ENCODE measurements at places on chromosomes 2 and 18.

- DNase-seq, result no peak
These were observed 93.9 kb upstream of the CD226 start for GRCh38 chr18:70041459-70042050.

DNA sequence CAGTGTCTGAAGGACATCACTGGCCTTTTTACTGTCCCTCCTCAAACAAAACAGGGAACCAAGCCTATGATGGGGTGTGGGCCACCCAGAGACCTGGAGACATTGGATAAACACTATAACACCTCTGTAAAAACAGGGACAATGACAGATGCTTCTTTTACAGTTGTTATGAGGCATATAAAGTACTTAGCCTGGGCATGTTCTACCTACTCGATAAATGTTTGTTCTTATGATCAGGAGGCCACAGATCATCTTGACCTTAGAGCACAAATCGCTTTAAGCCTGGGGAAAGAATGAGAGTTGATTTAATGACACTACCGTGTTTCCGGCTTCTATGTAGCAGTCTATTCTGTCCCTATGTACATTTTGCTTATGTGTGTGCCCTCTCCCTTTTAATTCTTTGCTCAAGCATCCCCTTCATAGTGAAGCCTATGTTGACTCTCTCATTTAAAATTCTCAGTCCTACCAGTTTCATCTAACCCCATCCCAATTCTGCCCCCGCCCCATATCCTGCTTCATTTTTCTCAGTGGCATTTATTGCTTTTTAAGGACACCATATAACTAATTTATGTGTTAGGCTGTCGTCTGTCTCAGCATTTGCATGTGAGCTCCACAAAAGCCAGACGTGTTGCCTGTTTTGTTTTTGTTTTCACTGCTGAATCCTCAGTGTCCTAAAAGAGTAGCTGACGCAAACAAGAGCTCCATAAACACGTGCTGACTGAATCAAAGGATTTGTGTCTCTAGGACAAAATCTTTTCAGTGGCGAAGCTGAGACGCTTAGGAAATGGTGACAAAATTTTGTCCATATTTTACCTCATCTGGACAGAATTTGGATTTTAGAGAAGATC is 182.3 kb upstream of the ST6GAL2 start:
- no peak for DNase-seq

- no peak for DNase-seq
These were observed 49.7 kb upstream of the AP1S3 start for GRCh38 chr2:223887127-223887526.

DNA sequence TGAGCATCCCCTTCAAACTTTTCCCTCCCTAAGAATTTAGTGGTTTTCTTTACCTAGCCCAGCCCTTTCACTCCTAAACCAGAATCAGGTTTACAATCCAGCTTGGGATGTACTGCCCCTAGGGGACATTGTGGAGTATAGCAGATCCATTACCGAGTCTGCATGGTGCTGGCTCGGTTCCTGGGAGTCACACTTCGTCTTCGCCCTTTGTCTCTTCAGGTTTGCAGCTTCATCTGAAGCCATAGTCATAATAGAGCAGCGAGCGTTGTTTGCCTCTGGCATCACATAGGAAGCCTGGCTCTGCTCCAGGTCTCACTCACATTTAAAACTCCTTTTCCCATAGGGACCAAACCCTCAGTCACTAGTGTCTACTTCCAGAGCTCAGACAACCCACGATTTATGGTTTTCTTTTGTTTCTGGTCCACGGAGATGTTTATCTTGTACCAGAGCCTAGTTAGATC is 16.8 kb upstream of the LYPD6 start:
- no peak for DNase-seq

- no peak for DNase-seq
These were observed 31.6 kb downstream of the B3GNT2 start for GRCh38 chr2:62227386-62228075.

- no peak for DNase-seq
These were observed 38.9 kb upstream of the LDLRAD4 start for GRCh38 chr18:13179566-13180113.

DNA sequence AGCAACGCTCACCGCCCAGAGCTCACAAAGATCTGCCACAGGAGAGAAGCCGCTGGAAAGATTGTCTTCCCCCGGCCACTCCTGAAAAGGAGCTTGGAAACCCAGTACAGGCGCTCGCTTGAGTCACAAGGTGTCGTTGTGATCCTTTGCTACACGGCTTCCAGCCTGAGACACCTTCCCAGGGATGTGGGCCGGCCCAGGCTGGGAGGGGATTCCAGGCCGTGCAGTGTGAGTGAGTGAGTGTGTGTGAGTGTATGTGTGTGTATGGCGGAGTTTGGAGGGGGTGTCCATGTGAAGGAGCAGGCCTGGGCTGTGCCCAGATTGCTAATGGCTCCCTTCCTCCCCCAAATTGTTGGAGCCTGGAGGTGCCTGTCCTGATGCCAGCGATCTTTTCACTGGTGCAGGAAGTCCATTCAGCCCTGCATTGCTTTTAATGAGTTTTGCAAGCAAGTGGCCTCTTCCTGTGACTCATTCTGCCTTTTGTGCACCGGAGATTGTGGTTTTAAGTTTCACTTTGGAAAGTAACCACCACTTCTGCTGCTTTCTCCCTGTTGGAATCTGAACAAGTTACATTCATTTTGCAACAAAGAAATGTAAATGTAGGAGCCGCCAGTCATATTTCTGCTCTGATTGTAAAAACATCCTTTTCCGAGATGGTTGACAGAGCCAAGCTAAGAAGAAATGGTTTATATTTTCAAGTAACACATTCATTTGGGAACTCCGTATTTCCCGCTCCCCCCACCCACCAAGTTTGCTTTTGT is 83.7 kb downstream of the LPIN1 start:
- no peak for DNase-seq

DNA sequence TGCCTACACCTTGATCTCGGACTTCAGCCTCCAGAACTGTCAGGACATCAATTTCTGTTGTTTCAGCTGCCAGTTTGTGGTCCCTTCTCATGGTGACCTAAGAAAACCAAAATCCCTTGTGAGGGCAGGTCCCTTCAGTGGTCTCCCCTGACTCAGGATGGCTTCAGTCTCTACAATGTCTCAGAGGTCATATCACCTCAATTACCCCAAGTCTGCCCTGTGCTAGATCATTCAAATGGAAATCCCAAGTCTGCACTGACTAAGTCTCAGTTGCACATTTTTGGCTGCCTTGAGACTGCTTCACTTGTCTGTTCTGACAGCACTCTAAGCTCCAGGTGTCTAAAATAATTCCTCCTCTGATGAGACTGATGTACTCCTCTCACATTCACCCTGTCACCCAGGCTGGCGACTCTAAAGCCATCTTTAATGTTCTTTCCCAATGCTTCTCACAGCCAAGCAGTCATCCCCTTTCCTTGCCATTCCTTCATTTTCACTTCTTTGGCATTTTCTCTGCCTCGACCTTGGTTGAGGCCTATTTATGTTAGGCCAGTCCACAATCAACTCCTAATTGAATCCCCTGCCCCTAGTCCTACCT is 470.8 kb downstream of the DLGAP1 start:
- no peak for DNase-seq

DNA sequence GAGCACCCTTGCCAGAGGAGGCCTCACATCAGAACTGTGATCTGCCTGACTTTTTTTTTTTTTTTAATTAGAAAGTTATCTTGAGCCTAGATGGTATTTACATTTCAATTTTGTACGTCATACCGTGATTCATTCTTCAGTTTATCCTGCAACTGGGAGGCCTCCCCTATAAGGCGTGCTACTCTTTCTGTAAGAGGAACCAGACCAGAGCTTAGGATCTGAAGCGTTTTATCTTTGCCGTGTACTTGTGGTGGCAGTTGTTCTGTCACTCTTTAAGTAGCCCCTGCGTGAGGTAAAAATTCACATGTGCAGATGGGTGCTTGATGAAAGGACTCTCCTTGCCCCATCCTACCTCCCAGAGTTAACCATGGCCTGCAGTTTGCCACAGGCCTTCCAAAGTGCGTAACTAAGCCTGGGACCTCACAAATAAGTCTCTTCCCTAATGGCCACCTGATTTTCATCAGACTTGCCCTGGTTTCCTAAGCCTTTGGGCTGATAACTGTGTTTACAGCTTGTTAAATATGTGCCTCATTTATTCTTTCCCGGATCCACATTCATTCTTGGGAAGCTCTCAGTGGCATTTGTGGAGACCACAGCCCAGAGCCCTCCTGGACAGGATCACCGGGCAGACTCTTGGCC is 96.0 kb downstream of the MTCL1 start:
- no peak for DNase-seq

- DNase-seq, result peak; percentile 14
These were observed 45.0 kb upstream of the ALPP start for GRCh38 chr2:232333361-232334135.

GRCh38 chr2:19299032-19299431 is 59.4 kb downstream of the OSR1 start:
- no peak for DNase-seq

DNA sequence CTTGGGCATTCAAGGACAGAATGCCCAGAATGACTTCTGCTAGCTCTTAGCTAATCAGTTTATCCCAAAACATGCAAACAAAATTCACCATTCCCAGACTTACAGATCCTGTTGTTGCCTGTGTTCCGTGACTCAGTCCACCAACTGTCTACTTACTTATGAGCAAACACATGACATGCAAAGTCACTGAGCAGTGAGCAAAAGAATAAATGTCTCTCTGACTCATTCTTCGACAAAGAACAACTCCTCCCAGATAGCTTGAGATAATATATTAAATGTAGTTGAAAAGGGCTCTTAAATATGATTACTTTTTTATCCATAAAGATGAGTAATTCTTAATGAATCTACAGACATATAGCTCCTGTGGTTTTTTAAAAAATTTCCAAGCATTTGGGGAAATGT is 9.0 kb upstream of the CREG2 start:
- DNase-seq, result no peak

GRCh38 chr2:30663806-30664205 is 143.4 kb downstream of the CAPN13 start:
- DNase-seq, result no peak

GRCh38 chr2:239965318-239965717 is 59.8 kb downstream of the NDUFA10 start:
- no peak for DNase-seq

- no peak for DNase-seq
These were observed 96.4 kb downstream of the LAMA1 start for GRCh38 chr18:7020995-7021777.

DNA sequence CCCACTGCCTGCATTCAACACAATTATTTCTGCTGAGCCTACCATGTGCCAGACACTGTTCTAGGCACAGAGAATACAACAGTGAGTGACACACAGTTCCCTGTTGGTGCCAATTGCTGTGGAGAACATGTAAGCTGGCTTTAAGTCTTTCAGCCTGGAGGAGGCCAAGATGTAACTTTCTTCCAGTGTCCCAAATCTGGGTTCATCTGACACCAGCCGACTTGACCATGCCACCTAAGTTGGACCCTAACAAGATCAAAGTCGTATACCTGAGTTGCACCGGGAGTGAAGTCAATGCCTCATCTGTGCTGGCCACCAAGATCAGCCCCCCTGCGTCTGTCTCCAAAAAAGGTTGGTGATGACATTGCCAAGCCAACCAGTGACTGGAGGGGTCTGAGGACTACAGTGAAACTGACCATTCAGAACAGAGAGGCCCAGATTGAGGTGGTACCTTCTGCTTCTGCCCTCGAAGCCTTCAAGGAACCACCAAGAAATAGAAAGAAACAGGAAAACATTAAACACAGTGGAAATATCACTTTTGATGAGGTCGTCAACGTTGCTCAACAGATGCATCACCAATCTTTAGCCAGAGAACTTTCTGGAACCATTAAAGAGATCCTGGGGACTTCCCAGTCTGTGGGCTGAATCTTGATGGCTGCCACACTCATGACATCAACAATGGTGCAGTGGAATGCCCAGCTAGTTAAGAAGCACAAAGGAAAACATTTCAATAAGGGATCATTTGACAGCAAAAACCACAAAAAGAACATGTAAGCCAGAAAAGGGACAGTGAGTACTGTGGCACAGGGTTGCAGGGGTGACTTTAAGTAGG is 6.3 kb downstream of the TRABD2A start:
- no peak for DNase-seq

- DNase-seq, result no peak
These were observed 797.8 kb upstream of the GYPC start for GRCh38 chr2:125857971-125858794.

DNA sequence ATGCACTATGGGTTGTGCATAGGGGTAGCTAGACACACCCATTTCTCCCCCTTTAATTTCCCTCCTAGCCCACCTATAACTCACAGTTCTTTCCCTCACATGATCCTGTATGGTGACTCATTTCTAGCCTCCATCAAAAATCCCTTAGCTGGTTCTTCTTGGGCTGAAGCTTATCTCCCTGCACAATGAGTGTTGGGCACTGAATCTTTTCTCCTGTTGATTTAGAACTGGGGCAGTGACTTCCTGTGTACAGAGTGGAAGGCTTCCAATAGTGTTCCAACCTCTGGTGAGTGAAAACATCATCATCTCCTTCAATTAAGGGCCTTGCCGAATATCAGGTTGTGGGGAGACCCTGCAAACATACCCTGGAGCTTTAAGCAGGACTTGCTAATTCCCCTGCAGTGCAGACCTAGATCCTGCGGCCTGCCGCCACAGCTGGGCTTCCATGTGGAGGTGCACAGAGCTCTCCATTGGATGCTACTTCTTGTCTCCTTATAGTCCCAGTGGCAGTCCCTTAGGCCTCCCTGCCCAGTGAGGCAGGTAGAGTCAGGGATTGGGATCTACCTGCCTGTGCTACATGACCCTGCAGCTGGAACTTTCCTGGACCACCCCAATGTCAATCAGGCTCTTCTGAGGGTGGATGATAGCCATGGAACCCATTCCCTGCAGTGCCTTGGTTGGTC is 121.8 kb downstream of the PLB1 start:
- no peak for DNase-seq

DNA sequence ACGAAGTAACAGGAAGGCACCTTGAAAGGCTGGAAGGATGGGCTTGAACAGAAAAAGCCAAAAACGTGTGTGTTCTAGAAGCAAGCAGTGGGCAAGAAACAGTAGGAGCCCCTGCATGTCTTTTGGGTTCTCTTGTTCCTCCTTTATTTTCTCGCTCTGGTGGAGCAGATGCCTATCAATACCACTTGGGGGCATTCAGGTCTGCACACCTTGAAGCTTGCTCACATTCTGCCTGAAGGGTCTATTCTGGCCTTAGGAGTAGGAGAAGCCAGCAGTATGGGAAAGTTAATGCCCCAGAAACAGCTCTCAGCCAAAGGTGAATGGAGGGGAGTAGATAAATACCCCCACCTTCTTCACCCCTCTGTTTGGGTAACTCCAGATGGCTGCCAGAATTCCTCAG is 204.5 kb downstream of the TXNL1 start:
- no peak for DNase-seq

DNA sequence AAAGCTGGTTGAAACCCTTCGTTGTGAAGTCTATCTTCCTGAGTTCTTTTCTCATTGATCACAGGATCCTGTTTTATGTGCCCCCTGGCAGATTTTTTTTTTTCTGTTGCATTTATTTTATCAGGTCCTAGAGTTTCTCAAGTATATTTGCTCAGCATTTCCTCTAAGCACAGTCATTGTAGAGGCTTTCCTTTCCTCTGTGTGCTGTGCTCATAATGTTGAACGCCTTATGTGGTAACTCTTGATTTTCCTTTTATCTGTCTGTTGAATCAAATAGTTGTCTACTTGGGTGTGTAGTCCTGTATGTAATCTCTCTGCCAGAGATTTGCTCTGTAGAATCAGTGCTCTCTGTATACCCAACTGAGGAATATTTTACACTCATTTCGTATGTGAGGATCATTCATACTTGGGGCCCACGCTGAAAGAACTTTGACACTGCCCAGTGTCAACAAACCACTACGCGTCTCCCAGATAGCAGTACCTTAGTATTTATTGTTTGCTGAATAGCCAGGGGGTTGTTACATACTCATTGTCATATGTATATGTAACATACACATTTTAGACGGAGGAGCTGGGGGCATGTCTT is 118.2 kb downstream of the CTNNA2 start:
- no peak for DNase-seq

- no peak for DNase-seq
These were observed 216.5 kb downstream of the CDCA7 start for GRCh38 chr2:173571021-173571821.
